T-helper 1 cell treated with Interleukin-12 subunit alpha and Interleukin-12 subunit beta and Interleukin-4 antibody, amounts not matched to agents 30 ng/mL and 1 ng/mL, for 36 hours (primary cell): ENCODE measurements at places on chromosomes 7 and 10. TPM values are rescaled to one million over a fixed set of nuclear protein-coding genes. Genes with fewer than 3 reads are reported as not detected.

Gene PCLO
- not detected in 2 replicates for total RNA-seq

Gene PLEKHS1
- 0.22 TPM in 2 replicates for total RNA-seq

Gene PVRIG
- total RNA-seq: 69.1 and 72.8 TPM in 2 replicates

Gene PIK3CG
- 36.5 and 39.3 TPM in 2 replicates for total RNA-seq

Gene OR2A7
- 3.5 and 3.9 TPM in 2 replicates for total RNA-seq

Gene ASZ1
- total RNA-seq: not detected in 2 replicates

Gene RAB19
- total RNA-seq: 16.3 and 16.5 TPM in 2 replicates

Gene DNAAF5
- 22.5 and 24.6 TPM in 2 replicates for total RNA-seq

Gene ZNF503
- 0.05 TPM in 1 of 2 replicates, not detected in the other for total RNA-seq

Gene MYO3A
- not detected in 2 replicates for total RNA-seq

Gene SEMA4G
- total RNA-seq: 0.85 and 0.88 TPM in 2 replicates

Gene ETV1
- total RNA-seq: not detected in 2 replicates

Gene DENND2A
- total RNA-seq: not detected in 2 replicates

Gene HTR5A
- not detected in 2 replicates for total RNA-seq

Gene RBM20
- total RNA-seq: 0.02 and 0.27 TPM in 2 replicates

Gene C10orf90
- not detected in 2 replicates for total RNA-seq
